ENCODE measurements at places on chromosomes 13 and 19.
A peak's percentile ranks its signal among the peaks of the same experiment; 100 is the strongest.

DNA sequence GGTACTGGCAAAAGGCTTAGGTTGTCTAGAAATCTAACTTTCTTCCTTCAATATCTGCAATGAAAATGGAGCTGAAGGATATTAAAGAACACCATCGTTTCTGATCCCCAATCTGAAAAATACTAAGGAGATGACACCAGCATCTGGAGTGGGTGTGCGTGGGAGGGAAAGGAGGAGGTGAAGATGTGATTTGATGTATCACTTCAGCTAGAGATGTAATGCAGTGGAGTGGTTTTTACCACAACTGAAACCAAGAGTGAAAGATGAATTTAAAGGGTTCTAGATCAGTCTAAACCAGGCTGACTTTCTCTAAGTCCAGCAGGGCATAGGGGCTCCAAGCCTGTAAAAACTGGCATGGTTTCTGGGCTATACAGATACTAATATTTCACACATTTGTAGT lies 148.4 kb downstream of the AKAP11 start:
- no peak for DNase-seq

DNA sequence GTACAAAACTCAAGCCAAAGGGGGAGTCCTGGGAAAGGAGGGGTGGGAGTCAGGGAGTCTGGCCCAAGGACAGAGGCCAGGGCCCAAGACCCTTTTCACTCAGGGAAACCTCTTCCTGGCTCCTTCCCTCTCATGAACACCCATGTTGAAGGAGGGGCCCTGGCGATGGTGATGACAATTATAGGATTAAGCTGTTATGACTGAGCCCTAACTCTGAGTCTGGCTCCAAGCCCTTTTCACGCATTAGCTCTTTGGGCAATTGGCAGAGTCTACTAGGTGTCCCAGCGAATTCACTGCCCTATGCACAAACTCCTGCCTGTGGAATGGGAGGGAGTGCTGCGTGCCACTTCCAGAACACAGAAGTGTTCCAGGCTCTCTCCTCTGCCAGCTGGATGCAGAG lies 20.7 kb downstream of the ZNF575 start:
- DNase-seq, result no peak

- DNase-seq, result no peak
Measured at GRCh38 chr19:47507012-47507411, 7.9 kb downstream of the NAPA start.

GRCh38 chr13:99553033-99553432 lies 51.8 kb downstream of the TM9SF2 start:
- no peak for DNase-seq

- DNase-seq, result no peak
Measured at GRCh38 chr13:93625536-93625935, 398.9 kb downstream of the GPC6 start.

- DNase-seq, result peak; percentile 16
Measured at GRCh38 chr19:29695765-29696564, 19.1 kb downstream of the C19orf12 start.

- DNase-seq, result no peak
Measured at GRCh38 chr13:99563404-99563803, 62.1 kb downstream of the TM9SF2 start.

GRCh38 chr13:77422724-77423123 lies 95.8 kb upstream of the MYCBP2 start:
- DNase-seq, result no peak

- peak; percentile 26 for DNase-seq
Measured at GRCh38 chr19:1468821-1469254, 10.2 kb downstream of the C19orf25 start.

GRCh38 chr13:74136084-74136658 lies 2.0 kb upstream of the KLF12 start:
- DNase-seq, result peak; percentile 69

DNA sequence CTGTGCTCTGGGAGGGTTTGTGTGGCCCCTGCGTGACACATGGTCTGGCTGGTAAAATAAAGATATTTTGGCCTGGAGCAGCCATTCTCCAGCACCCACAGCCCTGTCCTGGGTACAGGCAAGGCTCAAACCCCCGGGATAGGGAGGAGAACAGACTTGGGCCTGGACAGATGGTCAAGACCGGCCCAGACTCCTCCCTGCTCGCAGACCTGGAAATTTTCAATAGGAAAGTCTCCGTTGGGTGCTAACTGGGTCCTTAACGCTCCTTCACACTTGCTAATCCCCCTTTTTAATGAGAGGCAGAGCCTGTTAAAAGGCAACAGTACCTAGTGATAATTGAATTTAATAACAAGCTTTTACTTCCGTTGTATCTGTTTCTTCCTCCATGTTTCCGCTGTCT lies 2.5 kb downstream of the PALM start:
- no peak for DNase-seq

DNA sequence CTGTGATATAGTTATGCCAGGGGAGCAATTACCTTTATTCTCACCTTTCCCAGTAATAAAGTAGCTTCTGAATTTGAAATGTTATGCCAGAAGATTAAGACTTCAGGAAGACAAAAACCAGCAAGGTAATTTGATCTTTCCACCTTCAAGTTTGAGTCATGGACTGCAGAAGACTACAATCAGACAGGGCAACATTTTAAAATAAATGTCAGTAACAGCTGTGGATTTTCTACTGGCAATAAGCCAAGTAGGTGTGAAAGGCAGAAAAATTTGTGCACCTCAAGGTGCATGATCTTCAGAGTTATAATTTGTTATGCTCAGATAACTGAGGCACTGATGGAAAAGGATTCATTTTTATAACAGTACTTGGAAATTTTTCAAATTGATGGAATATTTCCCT lies 54.9 kb downstream of the SLITRK1 start:
- no peak for DNase-seq

GRCh38 chr19:30068528-30069395 lies 126.7 kb downstream of the URI1 start:
- no peak for DNase-seq

GRCh38 chr19:38213911-38214625 lies 10.0 kb downstream of the DPF1 start:
- peak; percentile 59 for DNase-seq

GRCh38 chr13:101535192-101535746 lies 82.8 kb downstream of the ITGBL1 start:
- no peak for DNase-seq

DNA sequence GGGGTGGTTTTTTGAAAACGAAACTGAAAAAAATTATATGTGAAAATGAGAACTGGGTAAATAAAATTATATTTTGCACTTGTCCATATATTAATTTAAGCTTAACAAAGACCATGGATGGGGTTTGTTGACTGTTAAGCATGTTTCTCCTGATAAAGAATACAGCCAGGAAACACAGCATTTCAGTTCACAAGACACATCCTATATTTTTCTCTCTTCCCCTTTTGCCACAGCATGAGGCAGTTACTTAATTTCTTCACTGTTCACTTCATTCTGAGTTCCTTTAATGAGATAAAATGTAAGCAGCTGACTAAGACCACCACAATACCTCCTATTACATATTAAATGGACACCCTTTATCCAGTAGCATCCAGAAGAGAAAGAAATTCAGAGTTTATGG lies 64.0 kb downstream of the RXFP2 start:
- DNase-seq, result no peak

DNA sequence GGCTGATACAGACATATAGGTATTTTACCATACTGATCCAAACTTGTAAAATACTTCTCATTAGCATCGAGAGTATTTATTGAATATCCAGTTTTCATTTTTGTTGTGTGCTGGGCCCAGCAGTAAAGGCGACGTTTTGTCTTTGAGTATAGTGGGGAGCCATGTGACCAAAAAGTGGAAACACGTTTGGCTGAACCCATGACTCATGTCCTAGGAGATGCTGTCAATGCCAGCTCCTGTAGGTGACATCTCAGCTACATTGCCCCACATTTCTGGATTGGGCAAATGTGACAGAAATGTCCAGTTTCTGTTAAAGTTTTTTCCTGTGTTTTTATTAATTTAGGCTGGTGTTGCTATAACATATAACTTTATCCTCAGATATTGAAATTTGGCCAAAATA lies 26.1 kb upstream of the GTF3A start:
- DNase-seq, result no peak

- peak; percentile 54 for DNase-seq
Measured at GRCh38 chr19:4140237-4140711, 13.2 kb upstream of the CREB3L3 start.

- no peak for DNase-seq
Measured at GRCh38 chr13:26759907-26760831, at the start of gene GPR12. Gene GPR12 (minus strand): TSS chr13:26760786. CDS start chr13:26759827, 959 bp downstream.

GRCh38 chr13:21399741-21400140 lies 59.4 kb downstream of the ZDHHC20 start:
- DNase-seq, result peak; percentile 24

DNA sequence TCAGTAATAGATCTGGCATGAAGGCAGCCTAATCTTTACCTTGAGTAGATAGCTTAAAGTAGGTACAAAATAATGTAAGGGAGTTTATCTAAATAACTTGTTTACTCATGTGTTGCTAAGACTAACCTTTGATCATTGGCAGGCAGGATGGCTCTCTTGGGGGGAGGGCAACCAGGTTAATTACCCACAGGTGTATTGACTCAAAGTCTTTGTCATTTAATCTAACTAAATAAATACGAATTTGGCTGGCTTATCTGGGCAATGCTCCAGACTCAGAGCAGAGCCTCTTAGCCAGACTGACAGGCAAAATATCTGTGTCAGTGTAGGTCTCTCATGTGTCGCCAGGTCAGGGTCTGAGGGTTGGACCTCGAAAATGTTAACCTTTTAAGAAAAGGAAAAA lies 283.4 kb upstream of the KLHL1 start:
- DNase-seq, result no peak

DNA sequence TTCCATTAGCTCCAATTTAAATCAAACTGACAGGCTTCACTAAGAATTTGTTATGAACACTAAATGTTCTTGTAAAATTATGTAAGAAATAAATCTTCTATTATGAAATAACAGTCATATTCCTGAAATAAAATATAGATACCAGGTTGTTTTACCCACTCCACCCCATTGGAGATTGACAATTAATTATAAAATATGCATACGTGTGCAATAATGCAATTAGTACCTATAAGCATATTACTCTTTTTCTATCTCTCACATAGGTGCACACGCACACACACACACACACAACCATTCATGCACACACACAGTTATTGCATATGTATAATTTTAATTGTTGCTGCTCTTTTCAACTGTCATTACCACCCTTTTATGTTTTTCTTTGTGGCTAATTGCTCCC lies 395.7 kb downstream of the SLITRK5 start:
- DNase-seq, result no peak

GRCh38 chr19:2815191-2815614 lies 4.5 kb upstream of the ZNF554 start:
- no peak for DNase-seq

- peak; percentile 69 for DNase-seq
Measured at GRCh38 chr13:73835138-73835721, 299.0 kb downstream of the KLF12 start.

DNA sequence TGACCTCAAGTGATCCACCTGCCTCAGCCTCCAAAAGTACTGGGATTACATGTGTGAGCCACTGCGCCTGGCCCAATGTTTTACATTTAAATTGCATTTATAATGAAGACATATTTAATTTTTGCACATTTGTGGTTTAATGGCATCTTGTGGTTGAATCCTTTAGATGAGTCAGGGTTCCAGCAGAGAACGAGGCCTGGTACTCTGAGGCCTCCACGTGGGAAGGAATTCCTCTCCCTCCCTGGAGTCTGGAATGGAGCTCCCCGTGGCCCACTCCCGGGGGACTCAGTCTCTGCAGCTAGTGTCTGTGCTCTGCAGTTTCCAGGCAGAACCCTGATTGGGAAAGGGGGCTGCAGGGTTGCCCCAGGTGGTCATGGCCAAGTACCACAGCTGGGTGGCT lies 24.2 kb downstream of the ZFR2 start:
- no peak for DNase-seq

DNA sequence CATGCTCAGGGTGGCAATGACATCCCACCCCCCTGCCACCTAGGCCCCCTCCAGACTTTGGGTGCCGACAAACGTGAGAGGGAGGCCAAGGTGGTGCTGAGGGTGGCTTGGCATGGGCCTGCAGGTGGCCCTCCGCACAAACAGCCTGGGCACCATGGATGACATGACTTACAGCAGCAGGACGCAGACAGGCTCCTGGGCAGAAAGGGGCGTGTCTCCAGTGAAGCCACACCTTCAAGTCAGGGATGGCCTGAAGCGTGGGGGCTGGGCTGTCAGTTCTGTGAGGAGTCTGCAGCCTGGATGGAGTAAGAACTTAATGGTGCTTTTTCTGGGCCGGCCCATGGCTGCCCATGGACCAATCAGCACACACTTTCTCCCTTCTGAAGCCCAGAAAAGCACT lies 25.3 kb downstream of the POMP start:
- no peak for DNase-seq

- DNase-seq, result no peak
Measured at GRCh38 chr19:55652311-55653128, 2.3 kb upstream of the U2AF2 start.

GRCh38 chr19:50432221-50433028 lies at the start of gene MYBPC2:
Gene MYBPC2 (plus strand): TSS chr19:50432892. CDS start chr19:50432954, 62 bp downstream.
- DNase-seq, result no peak

DNA sequence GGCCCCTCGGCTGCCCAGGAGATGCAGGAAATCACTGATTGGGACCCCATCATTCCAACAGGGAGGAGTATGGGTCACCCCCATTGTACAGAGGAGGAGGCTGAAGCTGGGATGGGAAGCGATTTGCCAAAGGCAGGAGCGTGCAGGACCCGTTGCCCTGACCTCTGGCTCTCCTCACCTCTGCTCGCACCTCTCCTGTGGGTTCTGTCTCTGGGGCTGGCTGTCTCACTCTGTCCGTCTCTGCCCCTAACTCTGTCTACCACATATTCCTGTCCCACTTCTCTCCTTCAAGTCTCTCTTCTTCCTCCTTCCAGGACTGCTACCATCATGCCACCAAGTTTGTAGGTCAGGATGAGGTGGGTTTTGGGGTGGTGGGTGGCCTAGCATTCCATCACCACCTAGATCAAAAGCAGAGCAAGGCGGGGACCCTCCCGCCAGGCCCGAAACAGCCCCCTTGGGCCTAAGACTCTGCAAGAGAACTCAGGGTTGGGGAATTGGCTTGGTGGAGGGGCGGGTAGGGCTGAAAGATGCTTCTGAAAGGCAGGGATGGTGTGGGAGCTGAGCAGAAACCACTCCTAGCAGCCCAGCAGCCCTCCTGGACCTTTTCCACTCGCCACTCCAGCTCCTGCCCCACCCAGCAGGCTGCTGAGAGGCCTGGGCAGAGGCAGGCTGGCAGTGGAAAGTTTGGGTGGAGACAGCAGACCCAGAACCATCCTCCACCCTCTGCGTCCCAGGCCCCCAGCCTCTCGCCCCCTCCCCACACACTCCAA lies 1.0 kb upstream of the LGALS7 start:
- no peak for DNase-seq

GRCh38 chr19:34017024-34017423 lies 155.3 kb upstream of the LSM14A start:
- no peak for DNase-seq

GRCh38 chr19:5183616-5184015 lies 157.0 kb downstream of the PTPRS start:
- no peak for DNase-seq
